ENCODE measurements at places on chromosomes 3 and 15.

DNA sequence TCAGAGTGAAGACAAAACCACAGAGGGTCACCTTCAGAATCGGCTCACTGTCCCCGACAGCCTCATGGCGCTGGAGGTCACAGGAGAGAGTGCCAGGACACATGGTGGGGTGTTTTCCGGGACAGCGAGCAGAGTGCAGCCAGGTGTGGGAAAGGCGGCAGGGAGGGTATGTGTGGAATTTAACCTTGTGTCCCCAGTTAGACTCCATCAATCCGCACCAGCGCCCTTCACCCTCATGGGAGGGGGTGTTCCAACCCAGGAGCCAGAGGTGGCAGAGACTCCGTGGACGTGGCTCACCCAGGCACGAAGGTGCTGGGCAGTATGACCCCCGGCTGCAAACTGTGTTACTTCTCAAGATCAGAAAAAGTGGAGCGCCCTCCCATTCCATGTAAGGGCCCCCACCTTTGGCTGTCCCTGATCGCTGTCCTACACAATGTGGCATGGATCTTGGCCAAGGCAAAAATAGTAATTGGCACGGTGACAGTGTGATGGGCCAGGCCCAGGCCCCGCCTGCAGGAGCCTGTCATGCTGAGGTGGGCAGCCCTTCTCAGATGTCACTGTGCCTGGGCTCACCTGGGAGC is 190.3 kb downstream of the XXYLT1 start:
- DNase-seq, result peak; percentile 78

DNA sequence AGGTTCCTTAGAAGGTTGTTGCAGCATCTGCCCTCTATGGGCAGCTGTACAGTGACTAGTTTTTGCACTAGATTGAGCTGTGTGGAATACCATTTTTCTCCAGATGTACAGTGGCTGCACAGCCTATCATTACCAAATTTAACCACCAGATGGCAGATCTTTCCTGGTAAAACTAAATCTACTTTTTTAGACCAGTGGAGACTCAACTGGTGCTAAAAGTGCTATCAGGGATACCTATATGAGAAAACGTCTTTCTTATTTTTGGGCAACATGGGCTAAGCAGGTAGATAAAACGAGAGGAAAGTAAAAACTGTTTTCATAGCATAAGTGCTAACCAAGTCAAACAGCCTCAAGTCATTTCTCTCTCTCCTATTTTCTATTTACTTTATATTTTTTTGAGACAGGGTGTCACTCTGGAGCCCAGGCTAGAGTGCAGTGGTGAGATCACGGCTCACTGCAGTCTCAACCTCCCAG is 21.2 kb downstream of the IGSF10 start:
- DNase-seq, result peak; percentile 65

GRCh38 chr3:150236316-150237082 is 171.6 kb upstream of the TSC22D2 start:
- no peak for DNase-seq

DNA sequence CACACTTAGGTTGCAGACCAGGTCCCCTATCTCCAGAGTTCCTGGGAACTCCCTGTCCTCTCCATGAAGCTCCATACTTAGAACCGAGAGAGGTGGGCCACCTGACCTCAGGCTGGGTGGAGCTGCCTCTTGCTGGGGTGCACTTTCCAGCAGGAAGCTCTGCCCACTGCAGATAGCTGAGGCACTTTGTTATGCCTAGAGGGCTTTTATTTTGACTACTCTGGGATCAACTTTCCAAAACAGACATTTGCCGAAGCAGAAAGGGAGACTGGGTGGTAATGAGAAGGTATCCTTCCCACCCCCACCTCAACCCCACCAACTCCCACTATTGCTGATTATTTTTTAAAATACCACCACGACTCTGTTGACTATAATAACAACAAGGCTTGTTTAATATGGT is 54.7 kb downstream of the CLDN11 start:
- DNase-seq, result no peak

GRCh38 chr3:55147856-55148720 is 220.2 kb upstream of the LRTM1 start:
- DNase-seq, result no peak

GRCh38 chr3:150128126-150128525 is 157.4 kb upstream of the PFN2 start:
- DNase-seq, result no peak

- DNase-seq, result no peak
Observed at GRCh38 chr3:174681784-174682183, 177.3 kb upstream of the NAALADL2 start.

- no peak for DNase-seq
Observed at GRCh38 chr3:72240531-72240930, 455.6 kb upstream of the PROK2 start.

DNA sequence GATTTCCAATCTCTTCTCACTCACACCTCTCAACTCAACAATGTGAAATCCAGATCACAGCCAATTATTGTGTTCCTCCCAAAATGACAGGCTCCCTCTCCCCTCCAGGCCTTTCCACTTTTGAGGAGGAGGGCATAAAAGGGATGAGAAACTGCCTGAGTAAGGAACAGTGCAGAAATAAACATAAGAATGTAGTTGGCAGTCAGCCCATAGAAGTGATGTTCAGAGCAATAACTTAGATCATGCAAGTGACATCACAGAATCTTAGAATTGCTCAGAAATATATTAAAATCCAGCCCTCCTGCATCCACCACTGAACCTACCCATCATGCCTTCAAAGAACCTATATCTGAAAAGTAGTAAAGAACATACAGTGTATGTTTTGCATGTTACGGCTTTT is 299.4 kb upstream of the GADL1 start:
- DNase-seq, result no peak

DNA sequence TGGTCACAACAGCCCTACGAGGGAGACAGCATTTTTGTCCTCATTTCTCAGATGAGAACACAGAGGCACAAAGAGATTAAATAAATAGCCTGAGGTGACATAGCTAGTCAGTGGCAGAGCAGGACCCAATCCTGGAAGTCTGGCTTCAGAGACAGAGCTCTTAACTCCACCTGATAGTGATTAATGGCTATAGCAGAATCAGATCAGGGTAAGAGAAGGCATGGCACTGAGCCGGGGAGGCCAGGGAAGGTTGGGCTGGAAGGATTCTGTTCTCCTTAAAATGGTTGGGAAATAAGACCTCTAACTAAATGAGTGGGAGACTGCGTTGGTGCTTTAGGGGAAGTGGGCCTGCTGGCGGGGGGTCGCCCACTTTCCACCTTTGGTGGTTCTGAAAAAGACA is 104.5 kb downstream of the VGLL4 start:
- DNase-seq, result no peak

DNA sequence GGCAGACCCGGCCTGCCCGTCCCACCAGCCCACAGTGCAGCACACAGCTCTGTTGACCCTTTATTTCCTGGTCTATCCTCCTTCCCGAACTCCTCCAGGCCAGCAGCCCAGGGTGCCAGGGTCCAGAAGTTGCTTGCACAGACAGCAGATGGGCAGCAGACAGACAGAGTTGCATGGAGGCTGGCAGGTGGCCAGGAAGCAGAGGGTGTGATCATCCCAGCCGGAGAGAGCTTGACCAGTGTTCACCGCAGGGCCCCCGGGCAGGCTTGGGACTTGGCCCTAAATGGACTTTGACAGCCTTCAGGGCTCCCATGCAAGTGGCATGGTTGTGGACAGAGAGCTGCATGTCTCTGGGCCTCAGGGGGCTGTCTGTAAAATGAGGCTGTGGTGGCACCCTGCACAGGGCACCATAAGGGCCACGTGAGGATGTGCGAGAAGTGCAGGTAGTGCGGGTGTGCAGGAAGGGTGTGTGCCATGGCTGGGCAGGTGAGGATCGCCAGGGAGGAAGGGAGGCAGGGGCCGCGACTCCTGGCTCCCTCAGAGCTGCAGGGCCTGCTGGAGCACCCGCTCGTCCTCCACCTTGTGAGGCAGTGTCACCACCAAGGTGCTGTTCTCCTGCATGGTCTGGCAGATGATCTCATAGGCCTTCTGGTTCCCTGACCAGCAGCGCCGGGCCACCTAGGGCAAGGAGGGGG is 6.3 kb upstream of the ZXDC start:
- no peak for DNase-seq

Data from dermis microvascular lymphatic vessel endothelial cell (primary cell).